ENCODE measurements at places on chromosomes 4 and X.

DNA sequence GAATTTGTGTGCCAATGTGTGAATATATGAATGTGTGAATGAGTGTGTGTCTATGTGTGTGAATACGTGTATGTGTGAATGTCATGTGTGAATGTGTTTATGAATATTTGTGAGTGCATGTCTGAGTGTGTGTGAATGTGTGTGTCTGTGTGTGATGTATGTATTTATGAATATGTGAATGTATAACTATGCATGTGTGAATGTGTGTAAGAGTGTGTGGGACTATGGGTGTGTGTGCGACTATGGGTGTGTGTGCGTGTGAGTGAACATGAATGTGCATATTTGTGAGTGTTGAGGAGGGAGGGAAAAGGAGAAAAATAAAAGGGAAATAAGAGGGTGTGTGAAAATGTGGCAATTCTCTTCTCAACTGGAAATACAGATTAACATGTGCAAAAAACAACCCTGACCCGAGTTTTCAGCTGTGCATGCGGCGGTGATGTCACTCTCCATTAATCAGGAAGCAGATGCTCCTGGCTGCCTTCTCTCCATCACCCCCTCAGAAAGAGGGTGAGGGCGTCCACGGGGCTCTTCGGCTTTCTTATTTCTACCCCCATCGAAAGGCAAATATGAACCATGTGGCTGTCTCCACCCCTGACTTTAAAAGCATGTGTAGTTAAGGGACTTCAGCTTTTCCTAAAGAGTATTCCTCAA, 219.8 kb downstream of the MAML3 start:
- no peak for DNase-seq

- no peak for DNase-seq
Observed at GRCh38 chr4:88526221-88526815, 2.7 kb upstream of the PYURF start.

GRCh38 chr4:7581477-7581876, 146.7 kb upstream of the PSAPL1 start:
- DNase-seq, result no peak

GRCh38 chr4:178165951-178166308, 723.7 kb upstream of the AGA start:
- DNase-seq, result no peak

GRCh38 chrX:31271615-31272471, 200.0 kb upstream of the FTHL17 start:
- no peak for DNase-seq

GRCh38 chrX:41142130-41142910, 57.1 kb downstream of the USP9X start:
- no peak for DNase-seq

DNA sequence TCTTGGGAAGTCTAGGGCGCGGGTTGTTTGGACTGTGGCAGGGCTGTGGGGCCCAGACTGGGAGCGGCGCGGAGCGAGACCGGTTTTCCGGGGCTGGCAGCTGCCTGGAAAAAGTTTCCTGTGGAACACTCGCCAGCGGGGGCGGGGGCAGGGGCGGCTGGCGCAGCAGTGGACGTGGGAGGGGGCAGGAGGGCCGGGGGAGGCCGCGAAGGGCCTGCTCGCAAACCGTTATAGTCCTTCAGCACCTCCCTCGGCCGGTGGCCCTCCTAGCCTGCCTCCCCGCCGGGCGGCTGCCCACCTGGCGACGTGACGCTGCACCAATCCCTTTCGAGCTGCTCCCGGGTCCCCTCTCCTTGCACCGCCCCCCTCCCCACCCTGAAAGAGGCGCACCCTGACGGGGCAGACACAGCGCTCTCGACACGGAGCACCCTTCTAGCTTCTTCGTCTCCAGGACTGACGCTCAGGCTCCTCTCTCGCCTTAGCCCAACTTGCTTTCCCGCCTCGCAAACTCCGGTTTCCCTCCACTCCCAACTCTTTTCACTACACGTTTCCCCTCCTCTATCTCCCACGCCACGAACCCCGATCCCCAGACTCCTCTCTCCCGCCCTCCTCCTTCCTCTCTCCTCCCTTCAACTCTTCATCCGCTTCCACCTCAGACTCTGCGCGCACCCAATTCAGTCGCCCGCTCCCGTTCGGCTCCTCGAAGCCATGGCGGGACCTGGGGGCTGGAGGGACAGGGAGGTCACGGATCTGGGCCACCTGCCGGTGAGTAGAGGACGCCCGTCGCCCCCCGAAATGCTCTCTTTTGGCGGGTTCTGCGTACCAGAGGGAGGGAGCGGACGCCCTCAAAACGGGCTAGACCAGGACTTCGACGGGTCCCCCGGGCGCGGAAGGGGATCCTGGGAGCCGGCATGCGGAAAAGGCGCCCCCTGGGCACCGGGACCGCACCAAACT, at the start of gene NRK:
Gene NRK, plus strand, starts transcription at position 402 of the 954 bp plus-strand sequence. Its CDS starts 307 bp downstream, at position 709.
- DNase-seq, result no peak

GRCh38 chr4:81606166-81606565, 134.5 kb upstream of the RASGEF1B start:
- no peak for DNase-seq

- DNase-seq, result no peak
Observed at GRCh38 chr4:74724979-74725378, 69.3 kb downstream of the BTC start.

DNA sequence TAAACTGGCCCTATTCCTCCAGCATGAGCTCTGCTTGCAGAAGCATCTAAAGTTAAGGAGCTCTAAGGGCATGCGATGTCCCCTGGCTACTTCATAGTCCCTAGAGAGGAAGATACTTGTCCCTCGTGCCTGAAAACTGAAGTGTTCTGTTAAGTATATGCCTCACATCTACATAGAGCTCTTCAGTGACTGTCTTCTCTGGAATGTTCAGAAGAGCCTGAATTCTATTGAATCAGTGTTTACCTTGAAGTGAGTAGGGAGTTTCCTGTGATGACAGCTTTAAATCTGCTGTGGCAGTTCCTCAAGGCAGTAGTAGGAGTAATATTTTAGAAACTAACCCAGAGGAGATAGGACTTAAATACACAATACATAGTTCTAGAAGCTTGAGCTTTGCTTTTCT, 111.2 kb downstream of the ZNF518B start:
- DNase-seq, result no peak

GRCh38 chr4:88841635-88842034, 144.0 kb upstream of the NAP1L5 start:
- no peak for DNase-seq

DNA sequence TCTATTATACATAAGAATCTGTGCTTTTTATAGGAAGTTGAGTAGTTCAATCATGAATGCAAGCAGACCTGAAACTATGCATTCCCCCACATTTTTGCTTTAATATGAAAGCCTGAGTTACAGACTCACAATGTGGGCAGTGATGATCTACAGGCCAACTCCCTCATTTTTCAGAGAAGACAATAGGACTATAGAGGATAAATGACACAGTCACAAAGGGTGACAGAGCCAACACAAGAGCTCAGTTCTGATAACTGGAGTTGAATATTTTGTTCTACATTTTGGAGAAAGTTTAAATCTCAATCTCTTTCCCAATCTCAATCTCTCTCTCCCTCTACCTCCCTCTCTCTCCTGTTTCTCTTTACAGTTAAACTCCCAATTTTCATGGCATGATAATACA, 27.0 kb downstream of the MBNL3 start:
- no peak for DNase-seq

GRCh38 chr4:24816797-24817196, 21.4 kb downstream of the SOD3 start:
- DNase-seq, result no peak

DNA sequence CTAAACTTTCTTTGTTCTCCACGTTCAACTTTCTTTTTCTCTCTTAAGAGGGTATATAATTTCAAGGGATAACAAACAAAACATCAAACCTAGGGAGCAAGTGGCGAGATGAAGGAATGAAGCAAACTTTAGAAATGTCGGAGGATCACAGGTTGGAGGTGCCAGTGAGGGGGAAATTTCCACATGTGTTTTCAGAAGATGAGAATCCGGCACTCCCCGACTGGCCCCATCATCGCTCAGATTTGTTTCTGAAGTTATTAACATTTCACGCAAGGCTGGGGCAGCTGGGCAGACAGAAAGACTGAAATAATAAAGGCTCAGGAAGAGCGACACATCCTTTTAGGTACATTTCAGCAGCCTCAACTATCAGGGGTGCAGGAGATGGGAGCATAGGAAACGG, 134.9 kb downstream of the SMIM20 start:
- no peak for DNase-seq

GRCh38 chr4:107497054-107497453, 223.0 kb downstream of the PAPSS1 start:
- DNase-seq, result no peak

- DNase-seq, result no peak
Observed at GRCh38 chr4:183332447-183332846, 10.2 kb upstream of the CLDN24 start.

GRCh38 chr4:109600431-109600830, 40.4 kb downstream of the MCUB start:
- DNase-seq, result no peak

DNA sequence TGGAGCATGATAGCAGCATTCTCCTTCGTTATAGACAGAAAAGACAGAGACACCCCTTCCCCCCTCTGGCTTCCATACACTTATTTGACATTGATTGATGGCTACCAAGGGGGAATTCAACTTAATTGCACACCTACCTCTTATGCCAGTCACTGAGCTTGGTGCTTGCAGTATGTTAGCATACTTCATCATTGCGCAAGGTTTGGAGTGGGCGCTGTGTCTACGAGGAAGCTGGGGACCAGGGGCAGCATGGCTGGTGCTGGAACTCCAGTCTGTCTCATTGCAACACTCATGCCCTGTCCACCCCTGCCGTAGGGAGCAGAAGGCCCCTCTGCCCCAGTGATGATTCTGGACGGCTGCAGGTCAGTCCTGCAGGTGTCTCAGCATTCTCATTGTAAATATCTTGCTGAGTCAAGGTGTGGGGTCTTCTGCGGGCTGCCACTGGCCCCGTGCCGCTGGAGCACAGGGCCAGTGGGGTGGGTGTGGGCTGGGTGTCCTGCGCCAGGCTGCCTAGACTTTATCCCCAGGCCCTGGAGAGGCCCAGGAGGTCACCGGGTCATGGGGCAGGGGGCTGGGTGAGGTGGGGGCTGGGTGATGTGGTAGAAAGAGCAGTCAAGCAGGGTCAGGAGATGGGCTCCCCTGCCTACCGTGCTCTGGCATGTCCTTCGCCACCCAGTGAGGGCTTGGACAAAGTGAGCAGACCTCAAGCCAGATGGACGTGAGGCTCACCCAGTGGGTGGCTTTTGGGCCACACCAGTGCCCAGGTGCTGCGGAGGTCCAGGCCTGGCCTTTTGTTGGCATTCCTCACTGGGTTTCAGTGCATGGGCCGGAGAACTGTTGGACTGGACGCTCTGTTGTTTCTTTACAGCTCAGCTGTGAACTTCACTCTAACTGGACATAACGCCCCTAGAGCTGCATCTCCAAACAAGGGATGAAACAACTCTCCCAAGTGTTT, 85.5 kb downstream of the PSAPL1 start:
- DNase-seq, result no peak

Data from stimulated activated CD4-positive, alpha-beta T cell treated with anti-CD3 and anti-CD28 coated beads, Interleukin-1b, Interleukin-23, amount 100 ng/mL, for 24 hours (primary cell).